Renal cortical epithelial cell (primary cell): ENCODE measurements at places on chromosomes 12 and 14.

DNA sequence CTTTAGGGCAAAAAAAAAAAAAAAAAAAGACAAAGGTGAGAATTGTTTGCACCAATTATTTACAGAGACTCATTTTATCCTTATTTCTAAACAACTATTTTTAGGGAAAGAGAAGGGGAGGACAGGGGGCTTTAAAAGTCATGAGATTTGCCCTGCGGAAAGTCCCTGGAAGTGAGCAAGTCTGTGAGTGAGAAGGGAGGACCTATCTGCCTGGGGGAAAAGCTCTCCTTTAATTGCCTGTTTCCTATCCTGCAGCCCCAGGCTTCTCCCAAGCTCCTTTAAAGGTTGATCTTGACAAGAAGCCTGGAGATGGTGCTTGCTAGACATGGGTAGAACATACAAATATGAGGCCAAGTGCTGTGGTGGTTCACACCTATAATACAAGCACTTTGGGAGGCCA lies 8.3 kb upstream of the CHST11 start:
- no peak for DNase-seq

- DNase-seq: no peak
Measured at GRCh38 chr12:49019120-49019430, 499 bp upstream of the PRKAG1 start.

DNA sequence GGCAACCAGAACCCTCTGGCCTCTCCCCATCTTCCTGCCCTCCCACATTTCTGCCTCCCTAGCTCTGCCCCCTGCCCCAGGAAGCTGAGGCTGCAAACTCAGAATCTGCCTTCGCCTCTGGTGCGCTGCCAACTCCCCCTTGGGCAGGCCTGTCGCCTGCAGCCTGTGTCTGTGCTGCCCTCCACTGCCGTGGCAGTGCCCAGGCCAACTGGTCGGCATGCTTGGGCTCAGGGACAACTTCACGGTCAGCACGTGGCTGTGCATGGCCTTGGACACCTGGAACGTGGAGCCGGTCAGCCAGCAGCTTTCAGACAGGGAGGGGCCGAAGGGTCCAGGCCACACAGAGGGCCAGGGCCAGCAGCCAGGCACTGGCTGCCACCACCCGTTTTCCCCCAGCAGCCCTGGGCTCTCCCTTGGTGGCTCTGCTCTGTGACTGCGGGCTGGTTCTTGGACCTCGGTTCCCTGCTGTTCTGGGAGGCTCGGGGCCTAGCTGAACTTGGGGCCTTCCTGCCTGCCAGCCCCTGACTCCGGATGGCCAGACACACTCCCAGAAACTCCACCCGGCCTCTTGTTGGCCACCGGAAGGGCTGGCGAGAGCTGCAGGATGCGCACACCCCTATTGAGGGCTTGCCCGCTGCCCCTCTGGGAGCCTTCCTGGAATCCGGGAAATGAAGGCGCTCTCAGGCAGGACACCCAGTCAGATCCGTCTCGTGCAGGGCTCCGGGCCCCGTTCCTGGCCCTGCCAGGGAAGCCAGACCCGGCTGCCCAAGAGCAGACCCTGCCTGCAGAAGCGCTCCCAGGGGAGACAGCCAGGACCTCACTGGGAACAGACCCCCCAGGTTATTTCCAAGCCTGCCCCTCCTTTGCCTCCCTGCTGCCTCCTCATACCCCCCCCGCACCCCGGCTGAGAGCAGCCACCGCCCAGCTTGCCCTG lies 34.2 kb upstream of the PPP1R13B start:
- DNase-seq: no peak

DNA sequence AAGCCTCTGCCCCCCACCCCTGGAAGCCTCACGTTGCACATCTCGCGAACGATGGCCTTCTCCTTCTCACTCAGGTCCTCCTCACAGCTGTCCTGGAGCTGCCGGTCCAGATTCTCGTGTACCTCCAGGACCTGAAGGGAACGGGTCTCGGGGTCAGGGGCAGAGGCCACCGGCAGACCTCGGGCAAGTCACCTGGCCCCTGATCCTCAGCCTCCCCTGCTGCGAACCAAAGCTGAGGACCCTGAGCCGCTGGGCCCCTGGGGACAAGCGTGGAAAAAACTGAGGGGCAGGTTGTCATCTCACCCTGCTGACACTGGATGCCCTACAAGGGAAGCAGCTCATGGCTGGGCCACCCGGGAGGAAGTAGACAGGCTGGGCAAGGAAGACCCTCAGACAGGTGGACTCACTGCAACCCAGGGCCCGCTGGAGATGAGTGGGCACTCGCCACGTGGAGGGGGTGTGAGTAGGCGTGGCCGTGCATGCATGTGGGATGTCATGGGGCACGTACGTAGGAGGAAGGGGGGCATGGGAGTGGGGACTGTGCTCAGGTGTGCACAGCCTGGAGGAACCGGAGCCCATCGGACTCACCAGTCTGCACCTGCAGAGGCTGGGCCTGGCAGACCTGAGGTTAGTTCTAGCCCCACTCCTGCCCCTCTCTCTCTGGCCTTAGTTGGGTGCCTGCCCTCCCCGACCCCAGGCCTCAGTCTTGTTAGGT lies 35.1 kb downstream of the CCNK start:
- DNase-seq: no peak

DNA sequence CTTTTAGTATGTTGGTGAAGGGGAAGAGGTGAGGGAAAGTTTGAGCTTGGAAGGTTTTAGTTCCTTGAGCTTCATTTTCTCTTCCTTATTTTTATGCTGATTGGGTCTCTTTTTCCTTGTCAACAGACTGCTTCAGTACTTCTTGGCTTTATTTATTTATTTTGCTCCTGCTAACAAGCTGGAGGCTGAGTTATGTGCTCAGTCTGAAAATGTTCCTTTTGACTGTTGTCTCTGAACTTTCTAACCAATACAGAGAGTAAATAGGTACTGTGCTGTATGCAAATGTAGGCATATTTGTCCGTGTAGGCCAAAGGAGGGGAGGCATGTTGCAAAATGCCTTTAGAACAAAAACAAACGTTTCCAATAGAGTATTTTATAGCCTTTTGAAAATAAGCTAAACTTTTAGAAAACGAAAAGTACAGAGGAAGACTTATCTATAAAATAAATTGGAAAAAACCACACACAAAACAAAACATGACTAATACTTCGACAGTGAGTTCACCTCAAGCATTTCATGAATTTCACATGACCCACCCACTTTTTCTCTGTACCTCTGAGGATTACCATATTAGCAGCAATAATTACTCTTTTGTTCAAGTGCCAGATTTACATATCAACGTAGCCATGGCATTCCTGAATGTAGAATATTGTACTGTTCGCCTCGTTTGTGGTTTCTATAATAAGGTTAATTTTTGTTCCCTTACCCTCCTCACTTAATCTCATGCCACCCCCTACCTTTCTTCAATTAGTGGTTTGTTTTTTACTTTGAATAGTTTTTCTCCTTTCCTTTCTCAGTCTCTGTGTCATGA lies 4.7 kb upstream of the CREBL2 start:
- peak; percentile 93 for DNase-seq

- no peak for DNase-seq
Measured at GRCh38 chr12:97305651-97306050, 157.0 kb upstream of the RMST start.

- DNase-seq: no peak
Measured at GRCh38 chr12:6443361-6443983, 1.3 kb upstream of the CD27 start.

GRCh38 chr14:21169573-21169972 lies 13.7 kb upstream of the OR5AU1 start:
- DNase-seq: no peak

GRCh38 chr14:68779761-68780323 lies 13.0 kb downstream of the ZFP36L1 start:
- peak; percentile 94 for DNase-seq

- DNase-seq: peak; percentile 45
Measured at GRCh38 chr12:45612044-45612794, 117.3 kb upstream of the ARID2 start.

DNA sequence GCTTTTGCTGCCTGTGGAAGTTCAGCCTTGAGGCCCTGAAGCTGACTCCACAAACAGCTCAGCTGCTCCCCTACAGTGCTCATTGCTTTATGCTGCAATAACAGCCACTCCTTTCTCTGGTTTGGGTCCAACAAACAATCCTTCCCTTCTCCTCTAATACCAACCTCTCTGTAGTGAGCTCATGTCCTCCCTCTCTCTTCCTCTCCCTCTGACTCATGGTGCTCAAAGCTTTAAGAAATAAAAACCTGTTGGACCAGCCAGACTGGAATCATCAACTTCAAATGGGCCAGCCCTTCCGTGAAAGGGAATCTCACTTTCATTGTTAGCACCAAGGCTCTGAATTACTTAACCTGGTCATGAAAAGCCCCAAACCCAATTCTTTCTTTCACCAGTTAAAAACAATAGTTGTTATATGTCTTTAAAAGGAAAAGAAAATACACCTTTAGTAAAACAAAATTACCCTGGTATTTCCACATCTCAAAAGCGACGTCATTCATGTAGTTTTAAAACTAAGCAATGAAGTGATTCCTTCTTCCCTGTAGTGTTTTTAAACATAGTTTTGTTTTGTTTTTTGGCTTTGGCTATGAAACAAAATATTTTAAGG lies 126.4 kb downstream of the DUSP6 start:
- DNase-seq: peak; percentile 86

DNA sequence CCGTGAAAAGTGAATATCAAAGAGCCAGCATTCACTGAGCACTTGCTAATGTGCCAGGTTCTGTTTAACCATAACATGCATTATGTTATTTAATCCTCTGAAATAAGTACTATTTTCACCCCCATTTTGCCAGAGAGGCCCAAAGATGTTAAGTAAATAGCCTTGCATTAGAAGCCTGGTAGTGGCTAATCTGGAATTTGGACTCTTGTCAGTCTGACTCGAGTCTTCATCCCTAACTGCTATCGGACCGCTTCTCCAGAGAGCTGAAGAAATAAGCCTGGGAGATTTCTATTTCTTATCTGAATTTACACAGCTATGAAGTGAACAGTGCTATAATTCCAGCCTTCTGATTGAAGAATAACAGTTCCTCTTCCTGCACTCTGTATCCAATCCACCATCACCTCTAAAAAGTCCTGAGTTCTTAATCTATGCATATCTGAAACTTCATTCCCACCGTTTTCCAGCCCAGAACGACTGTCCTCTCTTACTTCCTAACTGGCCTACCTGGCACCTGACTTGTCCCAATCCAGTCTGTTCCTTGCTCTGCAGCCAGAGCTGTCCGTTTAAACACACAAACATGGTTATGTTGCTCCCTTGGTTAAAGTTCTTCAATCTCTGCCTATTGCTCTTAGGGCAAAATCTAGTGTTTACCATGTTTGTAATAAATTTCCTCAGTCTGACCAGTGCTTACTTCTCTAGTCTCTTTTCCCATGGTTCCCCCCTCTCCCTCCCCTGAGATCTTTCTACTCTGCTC lies 2.3 kb downstream of the POLR3B start:
- DNase-seq: no peak

GRCh38 chr12:100842156-100842555 lies 47.6 kb downstream of the ANO4 start:
- DNase-seq: no peak
